ENCODE measurements at places on chromosomes 13 and 19.

- DNase-seq, result no peak
These were observed 10.1 kb upstream of the ZNF358 start for GRCh38 chr19:7505682-7506384.

DNA sequence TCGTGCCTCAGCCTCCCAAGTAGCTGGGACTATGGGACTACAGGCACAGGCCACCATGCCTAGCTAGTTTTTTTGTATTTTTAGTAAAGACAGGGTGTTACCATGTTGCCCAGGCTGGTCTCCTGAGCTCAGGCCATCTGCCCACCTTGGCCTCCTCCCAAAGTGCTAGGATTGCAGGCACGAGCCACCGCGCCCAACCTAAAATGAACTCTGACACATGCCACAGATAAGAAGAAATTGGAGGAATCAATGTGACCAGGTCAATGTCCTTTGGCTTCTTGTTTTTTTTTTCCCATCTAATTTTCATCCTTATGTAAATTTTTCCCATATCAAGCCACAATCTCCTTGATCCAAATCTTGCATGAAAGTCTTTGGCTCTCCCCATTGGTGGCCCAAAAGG is 68.1 kb upstream of the SOX21 start:
- no peak for DNase-seq

DNA sequence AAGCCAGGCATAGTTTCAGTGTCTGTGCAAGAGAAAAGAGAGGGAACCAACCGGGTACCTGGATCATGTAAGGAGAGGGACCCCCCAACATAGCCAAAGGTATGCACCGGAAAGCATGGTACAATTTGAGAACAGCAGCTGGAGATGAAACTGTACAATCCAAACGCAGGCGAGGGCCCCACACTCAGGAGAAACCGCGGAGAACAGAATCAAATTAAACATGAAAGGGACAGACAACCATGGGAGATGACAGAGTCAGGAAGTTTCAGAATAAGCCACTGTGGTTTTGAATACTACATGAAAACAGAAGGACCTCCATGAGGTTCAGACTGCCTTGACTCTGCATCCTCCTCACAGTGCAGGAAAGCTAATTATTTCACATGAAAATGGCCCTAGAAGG is 62.9 kb upstream of the SPATA13 start:
- no peak for DNase-seq

DNA sequence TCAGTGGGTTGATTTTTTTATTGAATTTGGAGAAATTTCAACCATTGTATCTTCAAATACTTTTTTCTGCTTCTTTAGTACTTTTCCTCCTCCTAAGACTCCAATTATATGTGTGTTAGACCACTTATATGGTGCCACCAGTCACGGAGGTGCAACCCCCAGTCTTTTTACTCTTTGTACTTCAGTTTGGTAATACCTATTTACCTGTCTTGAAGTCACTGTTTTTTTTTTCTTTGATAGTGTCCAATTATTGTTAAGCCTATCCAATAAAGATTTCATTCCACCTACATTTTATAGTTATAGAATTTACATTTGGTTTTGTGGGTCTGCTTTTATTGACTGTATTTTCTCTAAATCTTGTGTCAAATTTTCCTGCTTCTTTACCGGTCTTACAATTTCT is 14.9 kb downstream of the ZNF283 start:
- DNase-seq, result no peak

GRCh38 chr13:57865600-57866294 is 234.2 kb downstream of the PCDH17 start:
- DNase-seq, result no peak

GRCh38 chr13:109976206-109976997 is 190.0 kb upstream of the IRS2 start:
- no peak for DNase-seq

GRCh38 chr13:100245104-100245503 is 156.2 kb downstream of the PCCA start:
- no peak for DNase-seq

DNA sequence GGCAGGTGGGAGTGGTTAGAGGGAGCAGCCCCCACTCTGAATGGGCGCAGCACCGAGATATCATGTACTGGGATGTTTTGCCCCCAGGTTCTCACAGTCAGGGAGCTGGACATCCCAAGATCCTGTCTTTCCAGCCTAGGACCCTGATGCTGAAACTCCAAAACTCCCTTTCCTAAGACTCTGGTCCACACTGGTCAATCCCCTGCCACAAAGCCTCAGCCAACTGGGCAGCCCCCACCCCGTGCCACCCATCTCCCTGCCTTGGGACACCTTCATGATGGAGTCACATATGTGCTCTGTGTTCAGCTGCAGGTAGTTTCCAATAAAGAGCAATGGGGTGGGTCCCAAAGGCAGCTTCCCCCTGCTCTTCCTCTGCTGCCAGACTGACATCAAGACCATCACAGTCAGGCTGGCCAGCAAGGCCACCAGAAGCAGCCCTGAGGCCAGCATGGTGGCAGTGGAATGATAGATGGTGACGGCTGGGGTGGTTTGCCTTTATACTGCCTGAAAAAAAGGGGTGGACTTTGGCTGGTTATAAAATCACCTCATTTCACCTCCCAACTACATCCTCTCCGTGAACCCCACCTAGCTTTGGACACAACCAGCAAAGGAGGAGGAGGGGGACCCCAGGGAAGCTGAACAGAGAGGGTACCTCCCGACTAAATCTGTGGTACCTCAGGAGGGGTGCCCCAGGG is 36.3 kb downstream of the CYP2B6 start:
- DNase-seq, result no peak

GRCh38 chr13:67806796-67807195 is 576.7 kb upstream of the PCDH9 start:
- no peak for DNase-seq

- no peak for DNase-seq
These were observed 131.8 kb downstream of the IRS2 start for GRCh38 chr13:109654341-109655205.

DNA sequence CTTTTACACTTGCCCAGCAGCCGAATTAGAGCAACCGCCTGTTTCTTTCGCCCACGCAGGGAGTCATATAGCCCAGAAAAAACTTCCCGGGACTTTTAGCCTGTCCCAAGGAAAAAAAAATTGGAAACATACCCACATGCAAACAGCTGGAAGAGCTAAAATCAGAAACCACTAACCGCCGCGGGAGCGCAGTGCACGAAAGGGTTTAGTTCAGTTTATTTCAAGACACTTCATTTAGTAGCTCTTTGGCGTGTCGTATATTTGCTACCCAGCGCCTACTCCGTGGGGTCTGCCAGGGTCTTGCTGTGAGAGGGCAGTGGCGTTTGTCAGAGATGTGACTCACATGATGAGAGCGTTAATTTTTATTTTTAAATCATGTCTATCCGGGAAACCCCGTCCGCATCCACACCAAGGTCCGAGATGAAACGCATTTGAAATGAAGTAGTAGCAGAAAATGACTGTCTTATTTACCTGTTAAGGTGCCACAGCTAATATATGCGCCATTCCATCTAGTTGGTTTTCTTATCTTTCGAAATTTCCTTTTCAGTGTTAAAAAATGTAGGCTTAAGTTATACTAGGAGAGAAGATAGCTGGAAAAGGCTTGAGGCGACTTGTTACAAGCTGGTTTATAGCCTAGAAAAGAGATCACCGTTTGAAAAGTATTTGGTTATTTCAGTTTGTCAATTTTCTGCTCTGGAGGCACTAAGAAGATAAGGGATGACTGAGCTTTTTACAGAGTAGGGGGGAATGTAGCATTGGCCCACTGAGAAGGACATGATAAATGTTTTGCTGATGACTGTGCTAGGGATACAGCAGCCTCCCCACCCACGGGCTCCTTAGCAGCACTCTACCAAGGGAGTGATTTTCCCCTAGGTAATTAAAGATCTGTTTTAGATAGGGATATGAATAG is 1.7 kb downstream of the KLF5 start:
- no peak for DNase-seq

DNA sequence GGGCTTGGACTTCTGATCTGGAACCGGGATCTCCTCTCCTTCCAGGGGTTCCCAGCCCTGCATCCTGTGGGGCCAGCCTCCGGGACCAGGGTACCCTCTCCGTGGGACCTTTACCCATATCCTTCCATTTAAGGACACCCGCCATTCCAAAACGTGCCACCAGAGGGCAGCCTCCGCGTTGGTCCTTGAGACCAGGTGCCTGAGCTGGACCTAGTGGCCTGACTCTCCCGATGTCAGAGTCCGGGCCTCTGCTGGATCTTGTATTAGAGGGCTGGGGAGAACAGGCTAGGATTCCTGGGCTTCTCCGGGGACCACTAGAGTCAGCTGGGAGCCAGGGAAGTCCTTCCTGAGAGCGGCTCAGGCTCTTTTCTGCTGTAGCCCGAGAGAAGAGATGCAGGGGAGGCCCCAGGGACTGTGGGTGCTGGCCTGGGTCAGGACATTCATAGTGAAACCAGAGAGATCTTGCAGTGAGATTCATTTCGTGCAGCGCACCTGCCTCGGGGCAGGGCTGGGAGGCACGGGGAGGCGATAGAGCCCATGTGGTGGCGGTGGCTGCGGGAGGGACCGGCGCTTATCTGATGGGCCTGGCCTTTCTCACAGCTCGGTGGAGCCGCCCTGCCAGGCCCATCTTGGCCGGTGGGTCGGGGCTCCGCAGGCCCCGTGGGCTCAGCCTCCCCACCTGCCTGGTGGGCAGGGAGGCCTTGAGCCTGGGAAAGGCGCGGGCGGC is 9.8 kb upstream of the SLC7A10 start:
- DNase-seq, result peak; percentile 41

DNA sequence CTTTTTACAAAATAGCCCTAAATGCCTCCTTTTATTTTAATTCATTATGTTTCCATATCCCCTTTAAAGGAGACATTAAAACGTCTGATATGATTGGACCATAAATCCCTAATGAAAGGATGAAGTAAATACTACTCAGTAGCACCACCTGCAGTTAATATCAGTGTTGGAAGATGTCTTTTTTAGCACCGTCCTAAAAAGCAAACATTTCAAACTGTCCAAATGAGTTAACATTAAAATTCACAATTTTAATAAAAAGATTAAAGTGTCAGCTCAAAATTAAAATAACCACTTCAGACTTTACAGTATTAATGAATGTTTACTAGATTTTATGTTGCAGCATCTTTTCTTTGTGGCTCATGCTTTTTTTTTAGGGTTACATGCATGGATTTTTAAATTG is 12.3 kb downstream of the ZNF507 start:
- DNase-seq, result no peak

DNA sequence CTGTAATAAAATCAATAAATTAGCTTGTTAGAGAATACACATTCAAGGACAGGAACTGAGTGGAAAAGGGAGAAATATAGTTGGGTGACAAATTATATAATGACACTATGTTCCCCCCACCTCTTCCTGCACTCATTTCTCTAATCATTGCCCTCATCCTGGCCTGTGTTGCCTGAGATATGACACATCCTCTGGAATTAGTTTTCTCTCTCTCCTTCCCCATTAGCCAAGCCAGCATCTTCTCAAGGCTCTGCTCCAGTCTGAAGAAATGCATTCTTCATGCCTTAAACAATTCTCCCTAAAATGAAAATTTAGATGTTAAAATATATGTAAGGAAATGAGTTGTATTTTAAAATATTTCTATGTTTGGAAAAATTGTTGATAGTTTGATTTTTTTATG is 280.3 kb downstream of the POU4F1 start:
- no peak for DNase-seq

DNA sequence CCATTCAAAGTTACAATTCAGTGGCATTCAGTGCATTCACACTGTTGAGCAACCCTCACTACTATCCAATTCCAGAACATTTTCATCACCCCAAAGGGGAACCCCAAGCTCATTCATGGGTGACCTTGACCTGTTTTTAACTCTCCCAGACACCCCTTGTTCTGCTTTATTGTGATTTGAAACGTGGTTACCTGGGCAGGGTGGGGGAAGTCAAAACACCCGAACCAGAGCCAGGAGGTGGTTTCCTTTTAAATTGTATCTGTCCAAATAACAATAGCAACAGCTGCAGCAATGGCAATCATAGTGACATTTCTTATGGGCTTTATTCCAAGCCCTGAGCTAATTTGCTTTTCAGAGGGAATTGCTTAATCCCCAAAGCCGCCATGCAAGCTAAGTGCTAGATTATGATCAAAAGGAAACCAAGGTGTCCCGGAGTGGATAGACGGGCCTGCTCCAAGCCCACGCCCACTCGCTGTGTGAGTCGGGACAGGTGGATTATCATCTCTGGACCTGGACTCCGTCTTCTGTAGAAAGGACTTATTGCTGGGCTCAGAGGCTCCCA is 6.1 kb downstream of the PTGIR start:
- no peak for DNase-seq
